ENCODE measurements at places on chromosomes 7 and 10.

- no peak for DNase-seq
Observed at GRCh38 chr7:147171013-147171391, 1054.4 kb downstream of the CNTNAP2 start.

DNA sequence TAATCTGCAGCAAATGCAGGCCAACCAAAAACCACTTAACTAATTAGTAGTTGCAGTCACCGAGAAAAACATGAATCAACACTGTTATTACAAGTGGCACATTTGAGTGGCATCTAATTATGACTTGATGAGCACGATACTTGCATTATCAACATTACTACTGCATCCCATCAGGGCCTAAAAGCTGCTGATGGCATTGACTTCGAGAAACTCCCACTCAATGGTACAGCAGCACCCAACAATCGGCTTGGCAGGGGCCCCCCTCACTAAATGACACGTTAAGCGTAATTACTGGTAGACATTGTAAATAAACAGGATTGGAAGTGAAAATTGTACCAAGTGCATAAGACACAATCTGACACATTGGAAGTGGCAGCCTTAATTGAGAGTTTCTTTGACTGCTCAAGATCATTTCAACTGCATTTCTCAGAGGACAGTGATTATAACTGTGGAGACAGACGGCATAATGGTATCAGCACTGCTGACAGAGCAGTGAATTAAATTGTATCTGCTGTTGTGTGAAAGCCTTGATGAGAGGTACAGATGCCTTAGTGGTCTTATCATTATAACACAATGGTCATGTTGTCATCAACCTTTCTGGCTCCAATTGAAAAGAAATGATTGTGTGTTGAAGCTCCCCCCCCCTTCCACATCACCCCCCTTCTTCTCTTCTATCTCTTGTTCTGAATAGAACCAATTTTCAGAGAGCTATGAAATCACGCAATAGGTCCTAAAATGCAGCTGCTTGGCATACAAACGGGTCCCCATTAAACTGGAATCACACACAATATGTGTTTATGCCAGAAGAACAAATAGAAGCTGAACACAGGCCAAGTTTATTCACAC, 43.4 kb downstream of the SHTN1 start:
- no peak for DNase-seq

GRCh38 chr7:155728116-155728515, 83.7 kb downstream of the RBM33 start:
- no peak for DNase-seq

- DNase-seq, result no peak
Observed at GRCh38 chr7:107989618-107990373, 13.2 kb downstream of the LAMB1 start.

DNA sequence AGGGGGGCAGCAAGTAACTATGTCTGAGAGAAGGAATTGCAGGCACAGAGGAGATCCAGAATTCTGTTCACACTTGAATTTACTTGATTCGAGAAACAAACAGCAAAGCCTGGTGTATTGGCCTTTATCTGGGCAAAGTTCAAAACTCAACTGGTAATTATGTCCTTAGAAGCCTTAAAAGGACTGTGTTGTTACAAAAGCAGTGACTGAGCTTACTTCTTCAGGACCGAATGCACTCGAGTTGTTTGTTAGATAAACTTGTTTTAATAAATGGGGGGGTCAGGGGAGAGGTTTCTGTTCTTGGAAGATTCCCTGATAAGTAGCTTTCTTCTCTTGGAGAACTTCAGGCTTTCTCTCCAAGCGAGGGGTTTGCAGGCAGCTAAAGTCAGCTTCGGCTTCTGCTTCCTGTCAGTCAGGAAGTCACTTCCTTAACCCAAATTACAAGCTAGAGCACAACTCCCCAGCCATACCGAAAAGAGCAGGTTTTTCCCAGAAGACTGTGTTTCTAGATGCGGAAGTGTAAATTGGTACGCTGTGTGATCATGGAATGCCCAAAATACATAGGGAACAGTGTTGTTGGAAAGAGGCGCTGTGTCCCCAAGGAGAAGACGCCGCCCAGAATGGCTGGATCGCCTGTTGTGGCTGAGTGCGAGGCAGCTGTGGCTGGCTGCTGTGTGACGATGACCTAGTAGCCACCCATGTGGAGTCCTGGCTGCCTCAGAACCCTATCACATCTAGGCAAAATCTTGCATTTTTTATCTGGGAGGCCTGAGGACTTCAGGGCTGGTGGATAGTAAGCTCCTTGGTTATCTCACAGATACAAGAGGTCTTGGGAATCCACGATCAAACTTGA, 110.4 kb downstream of the TCF7L2 start:
- DNase-seq, result no peak

DNA sequence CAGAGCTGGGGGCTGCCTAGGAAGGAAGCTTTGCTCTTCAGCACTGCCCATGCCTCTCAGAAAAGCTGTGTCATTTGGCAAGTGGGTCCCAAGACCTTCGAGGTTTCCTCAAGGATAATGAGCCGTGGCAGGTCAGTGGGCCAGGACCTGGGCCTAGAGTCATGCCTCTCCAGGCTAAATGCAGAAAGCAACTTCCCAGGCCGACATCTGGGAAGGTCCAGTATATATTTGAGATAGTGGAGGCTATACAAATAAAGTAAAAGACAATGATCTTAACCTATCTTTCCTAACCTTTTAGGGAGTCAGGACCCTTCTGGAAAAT, 2.4 kb upstream of the HOXA10 start:
- DNase-seq, result no peak

GRCh38 chr7:35694161-35694783, 663 bp downstream of the HERPUD2 start:
- DNase-seq, result peak; percentile 48

DNA sequence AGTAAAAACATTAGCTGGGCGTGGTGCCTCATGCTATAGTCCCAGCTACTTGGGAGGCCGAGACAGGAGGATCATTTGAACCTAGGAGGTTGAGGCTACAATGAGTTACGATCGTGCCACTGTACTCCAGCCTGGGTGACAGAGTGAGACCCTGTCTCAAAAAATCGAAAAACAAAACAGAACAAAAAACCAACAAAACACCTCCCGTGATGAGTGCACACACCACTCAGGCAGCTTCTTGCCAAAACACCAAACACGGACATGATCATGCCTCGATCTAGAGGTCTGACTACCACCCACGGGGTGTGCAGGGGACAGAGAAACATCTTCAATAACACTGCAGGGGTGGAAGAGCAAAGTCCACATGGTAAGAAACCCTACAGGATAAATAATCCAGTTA, 44.4 kb downstream of the AMZ1 start:
- DNase-seq, result no peak

DNA sequence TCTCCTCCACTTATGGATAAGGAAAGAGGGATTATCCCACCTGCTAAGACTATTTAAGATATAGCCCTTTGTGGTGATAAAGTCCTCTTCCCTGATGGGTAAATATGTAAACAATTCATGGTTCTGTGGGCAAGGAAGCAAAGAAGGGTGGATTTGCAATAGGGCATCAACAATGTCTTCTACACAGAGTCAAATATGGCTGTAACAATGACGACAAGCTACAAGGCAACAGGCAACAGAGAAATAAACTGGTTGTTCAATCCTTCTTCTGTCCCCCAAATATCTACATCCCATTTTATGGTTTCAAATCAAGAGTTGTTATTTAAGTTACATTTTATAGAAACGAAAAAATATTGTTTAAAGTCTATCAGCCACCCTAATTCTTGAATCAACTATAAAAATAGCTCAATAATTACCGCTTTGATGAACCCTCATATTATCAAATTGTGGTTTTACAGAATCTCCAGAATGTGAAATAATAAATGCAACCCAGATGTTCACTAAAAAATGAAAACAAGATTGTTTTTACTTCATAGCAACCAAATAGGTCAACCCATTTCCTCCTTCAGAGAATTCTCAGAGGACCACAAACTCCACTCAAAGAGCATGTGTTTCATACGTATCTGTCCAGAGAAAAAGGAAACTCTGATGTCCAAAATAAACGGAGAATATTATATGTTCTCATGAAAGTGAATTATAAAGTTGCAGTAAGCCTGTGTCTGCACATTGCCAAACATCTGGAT, 13.8 kb downstream of the CYTH3 start:
- DNase-seq, result no peak

DNA sequence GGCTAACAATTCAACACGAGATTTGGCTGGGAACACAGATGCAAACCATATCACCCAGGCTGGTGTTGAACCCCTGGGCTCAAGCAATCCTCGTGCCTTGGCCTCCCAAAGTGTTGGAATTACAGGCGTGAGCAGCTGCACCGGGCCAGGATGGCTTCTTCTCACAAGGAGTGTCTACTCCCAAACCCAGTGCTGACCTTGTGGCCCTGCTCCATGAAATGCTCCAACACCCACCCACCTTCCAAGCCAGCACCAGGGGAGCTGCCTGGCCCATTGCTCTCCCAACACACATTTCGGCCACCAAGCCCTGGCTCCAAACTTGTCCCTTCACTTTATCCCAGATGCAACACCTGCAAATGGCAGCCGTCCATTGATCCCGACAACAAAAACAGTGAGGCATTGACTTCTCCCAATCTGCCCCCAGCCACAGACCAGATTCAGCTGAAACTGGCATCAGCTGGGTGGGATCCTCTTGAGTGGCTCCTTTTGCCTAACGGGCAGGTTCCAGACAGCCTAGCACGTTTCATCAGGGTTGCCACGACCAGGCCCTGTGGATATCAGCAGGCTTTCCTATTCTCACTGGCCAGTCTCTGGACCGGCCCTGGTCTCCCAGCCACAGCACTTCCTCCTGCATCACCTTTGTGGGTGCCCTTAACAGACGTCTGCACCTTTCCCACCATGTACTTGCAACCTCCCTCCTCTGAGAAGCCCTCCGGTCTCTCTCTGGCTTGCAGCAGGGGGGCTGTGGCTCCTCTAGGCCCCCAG, 105.7 kb upstream of the CARD11 start:
- no peak for DNase-seq

DNA sequence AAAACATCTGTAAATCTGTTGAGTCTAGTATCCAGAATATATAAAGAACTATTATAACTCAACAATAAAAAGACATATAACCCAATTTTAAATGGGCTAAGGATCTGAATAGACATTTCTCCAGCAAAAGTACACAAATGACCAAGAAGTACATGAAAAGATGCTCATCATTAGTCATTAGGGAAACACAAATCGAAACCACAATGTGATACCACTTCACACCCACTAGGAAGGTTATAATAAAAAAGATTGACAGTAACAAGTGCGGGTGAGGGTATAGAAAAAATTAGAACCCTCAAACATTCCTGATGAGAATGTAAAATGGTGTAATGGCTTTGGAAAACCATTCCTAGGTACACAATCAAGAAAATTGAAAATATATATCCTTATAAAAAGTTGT, 4.1 kb downstream of the XPNPEP1 start:
- DNase-seq, result no peak

DNA sequence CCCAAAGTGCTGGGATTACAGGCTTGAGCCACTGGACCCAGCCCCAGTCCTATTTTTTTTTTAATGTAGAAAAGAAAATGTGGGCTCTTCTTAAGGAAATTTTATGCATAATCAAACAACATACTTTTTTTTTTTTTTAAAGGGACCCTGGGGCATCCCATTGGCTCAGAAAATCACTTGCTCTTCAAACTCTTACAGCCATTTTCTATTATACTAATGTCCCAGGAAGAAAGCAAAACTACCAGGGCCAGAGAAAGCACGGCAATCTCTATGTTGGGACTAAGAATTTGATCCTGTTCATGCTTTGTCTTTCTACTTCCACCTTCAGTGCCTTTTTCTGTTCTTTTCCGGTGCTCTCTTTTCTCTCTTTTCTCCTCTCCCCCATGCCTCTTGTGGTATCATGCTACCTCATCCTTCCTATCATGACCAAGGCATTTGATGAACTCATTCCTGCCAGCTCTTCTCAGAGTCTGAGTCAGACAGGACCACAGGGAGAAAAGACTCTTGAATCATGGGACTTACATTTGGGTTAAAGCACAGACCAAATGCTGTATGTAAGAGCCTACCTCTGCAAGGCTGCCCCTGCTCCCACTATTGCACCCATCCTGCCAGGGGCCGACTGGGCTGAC, 76.4 kb upstream of the CCNY start:
- no peak for DNase-seq

DNA sequence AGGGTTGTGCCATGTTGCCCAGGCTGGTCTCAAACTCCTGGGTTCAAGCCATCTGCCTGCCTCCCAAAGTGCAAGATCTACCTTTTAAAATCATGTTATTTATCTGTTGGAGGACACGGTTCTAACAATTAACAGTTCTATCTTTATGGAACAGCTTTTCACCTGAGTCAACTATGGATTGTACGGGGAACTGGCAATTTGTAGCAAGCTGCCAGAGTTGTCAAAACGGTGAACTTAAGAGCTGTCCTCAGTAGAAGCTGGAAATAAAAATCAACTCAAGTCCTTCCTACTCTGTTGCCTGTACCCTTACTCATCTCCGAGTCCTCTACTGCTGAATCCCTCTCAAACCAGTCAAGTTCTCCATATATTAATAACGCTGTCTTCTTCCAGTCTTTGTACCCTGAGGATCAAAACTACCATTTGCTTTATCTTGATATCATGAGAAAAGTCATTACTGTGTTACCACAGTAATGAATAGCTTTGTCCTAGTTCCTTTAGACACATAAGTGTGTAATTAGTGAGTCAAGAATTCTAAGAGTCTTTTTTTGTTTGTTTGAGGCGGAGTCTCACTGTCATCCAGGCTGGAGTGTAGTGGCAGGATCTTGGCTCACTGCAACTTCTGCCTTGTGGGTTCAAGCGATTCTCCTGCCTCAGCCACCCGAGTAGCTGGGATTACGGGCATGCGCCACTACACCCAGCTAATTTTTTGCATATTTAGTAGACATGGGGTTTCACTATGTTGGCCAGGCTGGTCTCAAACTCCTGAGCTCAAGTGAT, 28.2 kb downstream of the HBP1 start:
- no peak for DNase-seq

DNA sequence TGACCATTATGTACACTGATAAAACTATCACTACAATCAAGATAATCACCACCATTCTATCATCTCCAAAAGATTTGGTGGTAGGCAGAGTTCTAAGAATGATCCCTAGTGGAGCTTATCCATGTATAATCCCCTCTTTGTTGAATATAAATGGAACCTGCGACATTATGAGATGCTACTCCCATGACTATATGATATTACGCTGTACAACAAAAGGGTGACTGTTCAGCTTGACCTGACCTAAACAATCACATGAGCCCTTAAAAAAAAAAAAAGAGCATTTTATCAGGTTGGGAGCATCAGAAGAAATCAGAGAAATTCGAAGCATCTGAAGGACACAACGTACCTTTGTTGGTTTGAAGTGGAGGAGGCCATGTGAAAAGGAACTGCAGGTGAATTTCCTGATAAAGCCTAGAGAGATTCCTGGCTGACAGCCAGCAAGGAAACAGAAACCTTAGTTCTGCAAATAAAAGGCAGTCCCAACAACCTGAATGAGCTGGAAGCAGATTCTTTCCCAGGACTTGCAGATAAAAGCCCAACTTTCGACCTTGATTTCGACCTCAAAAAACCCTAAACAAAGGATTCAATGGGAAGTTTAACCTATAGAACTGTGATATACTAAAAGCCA, 270.7 kb downstream of the ADRA2A start:
- peak; percentile 7 for DNase-seq

- no peak for DNase-seq
Observed at GRCh38 chr10:104577163-104577562, 63.9 kb upstream of the SORCS3 start.

- DNase-seq, result no peak
Observed at GRCh38 chr10:93482145-93482834, at the start of gene MYOF. TSS of gene MYOF (minus strand) at chr10:93482334. CDS start at chr10:93482194, 140 bp downstream.
